ENCODE measurements at places on chromosomes 11 and 22.

GRCh38 chr11:120249279-120250262, 9.6 kb downstream of the POU2F3 start:
- no peak for DNase-seq

GRCh38 chr11:123217897-123218296, 22.8 kb upstream of the CLMP start:
- no peak for DNase-seq

GRCh38 chr22:29074276-29074772, 1.5 kb downstream of the KREMEN1 start:
- DNase-seq, result no peak

- DNase-seq, result no peak
Observed at GRCh38 chr11:77155556-77156130, 27.6 kb downstream of the MYO7A start.

- no peak for DNase-seq
Observed at GRCh38 chr22:48874956-48875355, 952.7 kb downstream of the BRD1 start.

DNA sequence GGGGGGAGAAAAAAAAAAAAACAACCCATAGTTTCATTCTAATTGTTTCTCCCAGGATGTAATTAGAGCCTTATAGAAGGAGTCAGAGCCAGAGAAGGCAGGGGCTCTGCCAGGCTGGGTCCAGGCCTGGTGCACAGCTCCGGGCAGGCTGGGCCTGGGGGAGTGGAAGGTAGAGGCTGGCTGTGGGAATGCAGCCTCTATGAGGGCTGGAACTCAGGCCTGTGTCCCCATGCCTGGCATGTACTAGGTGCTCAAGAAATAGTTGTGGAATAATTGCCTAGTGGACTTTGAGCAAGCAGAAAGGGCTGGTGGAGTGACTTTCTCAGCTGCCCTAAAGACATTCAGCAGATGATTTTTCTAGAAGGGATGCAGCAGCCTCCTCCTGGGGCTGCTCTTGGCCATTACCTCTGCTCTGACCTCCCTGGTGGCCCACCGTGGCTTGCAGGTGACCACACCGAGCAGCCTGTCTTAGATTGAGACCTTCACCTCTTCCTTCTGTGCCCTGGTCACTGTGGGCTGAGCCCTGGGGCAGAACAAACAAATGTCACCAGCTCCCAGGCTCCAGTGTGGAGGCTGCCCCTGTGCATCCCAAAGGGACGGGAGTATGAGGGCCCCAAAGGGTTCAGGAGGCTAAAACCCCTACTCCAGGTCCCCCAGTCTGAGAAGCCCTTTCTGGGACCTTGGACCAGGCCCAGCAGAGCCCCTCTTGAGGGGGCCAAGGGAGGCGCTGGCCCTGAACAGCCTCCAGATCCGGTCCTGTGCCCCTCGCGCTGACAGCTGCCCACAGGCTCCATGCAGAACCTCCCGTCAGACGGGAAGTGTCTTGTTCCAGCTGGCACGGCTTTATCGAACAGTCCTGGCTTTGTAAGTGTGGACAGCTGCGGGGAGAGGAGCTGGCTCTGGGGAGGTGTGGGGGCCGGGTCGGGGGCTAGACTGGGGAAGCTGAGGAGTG, 18.8 kb downstream of the MYEOV start:
- peak; percentile 13 for DNase-seq

GRCh38 chr11:86606836-86607481, 65.5 kb downstream of the ME3 start:
- DNase-seq, result no peak

GRCh38 chr11:123833095-123833494, 26.9 kb upstream of the OR6M1 start:
- DNase-seq, result no peak

GRCh38 chr11:80284946-80285785, 844.3 kb upstream of the TENM4 start:
- no peak for DNase-seq

DNA sequence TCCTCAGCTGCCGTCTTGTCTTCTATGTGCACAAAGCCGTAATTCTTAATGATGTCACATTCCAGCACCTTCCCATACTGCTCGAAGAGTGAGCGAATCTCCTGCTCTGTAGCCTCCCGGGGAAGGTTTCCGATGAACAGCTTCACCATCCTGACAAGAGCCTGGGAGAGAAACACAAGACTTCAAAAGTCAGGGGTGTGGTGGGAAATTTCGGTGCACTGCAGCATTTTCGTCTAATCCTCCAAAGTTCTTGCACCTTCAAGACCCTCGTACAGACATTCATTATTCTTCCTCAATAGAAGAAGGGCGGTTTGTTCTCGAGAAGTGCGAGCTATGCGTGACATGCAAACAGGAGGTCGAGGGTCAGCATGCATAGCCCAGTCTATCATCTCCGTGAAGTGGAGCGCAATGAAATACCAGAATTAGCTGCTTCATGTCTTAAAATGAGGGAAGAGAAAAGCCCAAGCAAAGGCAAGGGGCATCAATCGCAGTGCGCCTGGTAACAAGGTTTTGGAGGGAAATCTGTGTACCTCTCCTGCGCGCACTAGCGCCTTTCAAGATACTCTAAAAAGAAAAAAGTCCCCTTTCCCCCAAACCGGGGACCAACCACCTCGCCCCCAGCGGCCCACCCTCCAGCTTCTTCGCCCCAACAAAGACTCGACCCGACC, 622 bp downstream of the RBM4B start:
- DNase-seq, result no peak

- no peak for DNase-seq
Observed at GRCh38 chr22:48083502-48083901, 1321.1 kb downstream of the TBC1D22A start.

- DNase-seq, result no peak
Observed at GRCh38 chr11:107780136-107780535, 68.3 kb upstream of the SLN start.

GRCh38 chr22:49825944-49826602, 1.6 kb downstream of the BRD1 start:
- no peak for DNase-seq

DNA sequence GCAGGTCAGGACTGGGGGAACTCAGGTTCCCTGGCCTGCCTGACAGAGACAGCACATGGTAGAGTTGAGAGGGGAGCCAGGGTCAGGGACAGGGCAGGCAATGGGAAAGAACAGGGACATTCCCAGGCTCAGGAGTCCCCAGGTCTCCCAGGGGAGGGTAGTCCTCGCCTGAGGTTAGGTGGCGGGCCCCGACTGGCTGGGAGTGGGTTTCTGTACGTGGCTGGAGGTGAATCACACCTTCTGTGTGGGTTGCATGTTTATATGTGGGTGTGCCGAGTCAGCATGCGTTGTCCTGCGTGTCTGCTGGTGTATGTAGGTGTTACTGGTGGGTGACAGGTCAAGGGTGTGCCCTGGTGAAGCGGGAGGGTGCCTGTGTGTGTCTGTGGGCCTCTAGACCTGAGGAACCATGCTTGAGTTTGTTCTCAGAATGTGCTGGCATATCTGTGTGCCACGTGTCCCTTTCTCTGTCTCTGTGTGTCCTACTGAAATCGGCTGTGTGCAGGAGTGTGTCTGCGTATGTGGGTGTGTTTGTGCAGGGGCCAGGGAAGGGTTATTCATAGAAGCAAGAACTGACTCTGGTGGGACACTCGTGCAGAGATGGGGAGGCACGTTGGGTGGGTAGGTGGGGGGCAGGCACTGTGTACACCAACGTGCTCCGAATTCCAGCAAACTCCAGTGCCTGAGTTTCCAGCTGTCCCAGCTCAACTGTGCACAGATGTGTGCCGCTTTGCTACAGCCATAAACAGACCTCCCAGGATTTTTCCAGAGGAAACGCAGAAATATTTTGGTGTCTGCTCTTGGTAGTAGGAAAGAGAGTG, 23.8 kb upstream of the OAF start:
- no peak for DNase-seq

DNA sequence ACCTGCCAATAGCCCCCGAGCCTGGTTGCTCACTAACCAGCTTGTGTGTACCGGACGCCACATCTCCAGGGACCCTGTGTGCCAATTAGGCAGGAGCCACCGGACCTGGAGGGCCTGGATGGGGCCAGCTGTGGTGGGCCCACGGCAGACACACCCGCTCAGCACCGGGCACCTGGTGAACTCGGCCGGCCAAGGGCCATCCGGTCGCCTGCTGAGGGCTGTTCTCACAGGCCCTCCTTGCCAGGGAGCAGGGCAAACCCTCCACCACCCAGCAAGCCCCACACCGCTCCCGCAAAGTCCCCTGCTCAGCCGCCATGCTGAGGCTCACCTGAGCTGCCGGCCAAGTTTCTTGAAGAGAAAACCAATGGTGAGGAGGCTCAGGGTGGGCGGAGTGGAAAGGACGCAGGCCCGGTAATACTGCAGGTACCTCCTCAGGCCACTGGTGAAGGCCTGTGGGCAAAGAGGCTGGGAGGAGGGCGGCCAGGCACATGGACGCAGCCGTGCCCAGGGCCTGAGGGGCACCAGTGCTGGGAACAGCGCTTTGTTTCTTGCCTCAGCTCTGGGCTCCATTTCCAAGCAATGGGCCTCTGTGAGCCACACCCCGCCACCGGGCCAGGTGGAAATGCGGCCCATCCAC, 17.1 kb downstream of the TUBGCP6 start:
- no peak for DNase-seq

DNA sequence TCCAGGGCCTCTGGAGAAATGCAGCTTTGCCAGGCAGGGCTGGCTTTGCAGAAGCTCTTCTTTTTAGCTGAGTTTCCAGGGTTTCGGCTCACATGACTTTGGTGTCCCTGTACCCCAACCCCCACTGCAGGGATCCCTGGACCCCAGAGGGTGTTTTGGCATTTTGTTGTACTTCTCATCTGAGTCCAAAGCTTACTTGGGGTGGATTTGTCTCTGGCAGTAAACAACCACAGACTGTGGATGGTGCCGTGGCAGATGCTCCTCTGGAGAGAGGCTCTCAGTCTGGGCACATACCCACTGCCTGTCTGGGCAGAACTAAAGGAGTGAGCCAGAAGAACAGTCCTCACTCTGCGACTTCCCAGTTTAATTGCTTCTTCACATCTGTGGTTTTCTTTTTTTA, 49.6 kb downstream of the COMMD9 start:
- DNase-seq, result no peak

GRCh38 chr11:26841818-26842473, 120.1 kb upstream of the SLC5A12 start:
- no peak for DNase-seq

- no peak for DNase-seq
Observed at GRCh38 chr22:24681236-24681635, 78.2 kb downstream of the GGT1 start.

DNA sequence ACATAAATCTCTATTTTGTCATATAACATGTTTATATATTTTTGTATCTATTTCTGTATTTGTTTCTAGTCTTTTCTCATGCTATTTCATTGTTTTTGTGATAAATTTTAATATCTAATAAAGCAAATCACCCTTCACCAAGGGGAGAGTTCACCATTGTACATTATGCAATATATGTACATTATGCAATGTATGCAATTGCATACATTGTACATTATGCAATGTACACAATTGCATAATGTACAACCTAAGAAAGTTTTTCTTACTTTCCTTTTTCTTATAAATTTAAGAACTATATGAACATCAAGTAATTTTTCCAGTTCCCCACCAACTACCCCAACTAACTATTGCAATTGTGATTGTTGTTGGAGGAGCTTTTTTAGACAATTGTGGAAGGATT, 44.1 kb upstream of the GLYATL2 start:
- DNase-seq, result no peak

- DNase-seq, result no peak
Observed at GRCh38 chr22:27911330-27911729, 7.7 kb downstream of the PITPNB start.

DNA sequence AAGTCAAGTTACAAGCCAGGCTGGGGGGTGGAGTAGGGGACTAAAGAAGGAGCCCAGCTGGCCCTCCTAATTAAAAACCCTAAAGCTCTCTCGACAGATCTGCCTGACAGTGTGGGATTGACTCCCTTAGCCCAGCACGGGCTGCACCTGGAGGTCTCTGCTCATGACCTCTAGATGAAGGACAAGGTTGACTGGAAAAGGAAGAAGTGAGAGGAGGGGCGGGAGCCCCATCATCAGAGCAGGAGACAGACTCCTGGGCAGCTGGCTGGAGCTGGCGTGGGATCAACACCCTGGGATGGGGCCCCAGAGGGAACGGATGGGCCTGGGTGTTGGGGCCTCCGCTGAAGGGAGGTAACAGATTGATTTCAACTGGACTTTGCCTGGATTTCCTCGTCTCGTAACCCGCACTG, 46.1 kb downstream of the RPUSD4 start:
- no peak for DNase-seq

DNA sequence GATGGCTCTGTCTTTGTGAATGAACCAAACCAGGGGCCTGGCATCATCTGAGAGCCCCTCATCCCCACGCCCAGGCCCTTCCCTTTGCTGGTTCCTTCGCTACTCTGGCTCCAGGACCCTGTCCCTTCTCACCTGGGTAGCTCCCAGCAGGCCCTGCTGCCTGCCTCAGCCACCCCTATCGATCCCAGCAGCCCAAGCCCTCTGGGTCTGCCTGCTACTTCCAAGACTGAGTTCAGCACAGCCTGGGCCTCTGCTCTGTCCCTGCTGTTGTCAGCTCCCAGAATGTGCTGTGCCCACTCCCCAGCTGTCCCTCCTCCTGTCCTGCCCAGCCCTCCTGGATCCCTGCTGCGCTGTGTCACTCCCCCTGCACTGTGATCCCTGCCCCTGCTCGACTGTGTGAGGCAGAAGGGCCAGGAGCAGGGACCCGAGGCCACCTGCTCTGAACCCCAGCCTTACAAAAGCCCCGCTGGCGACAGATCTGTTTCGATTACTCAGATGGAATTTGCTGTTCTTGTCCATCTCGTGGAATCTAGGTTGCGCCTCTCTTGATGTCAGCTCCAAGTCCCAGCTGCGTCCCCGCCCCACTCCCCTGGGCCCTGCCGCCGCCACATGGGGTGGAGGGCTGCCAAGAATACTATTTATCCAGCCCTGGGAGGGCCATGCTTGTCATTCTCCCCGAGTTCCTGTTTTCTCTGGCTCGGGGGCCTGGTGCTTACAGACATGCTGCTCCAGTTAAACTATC, 13.0 kb downstream of the MRPL21 start:
- no peak for DNase-seq

GRCh38 chr11:28730889-28731288, 622.7 kb downstream of the METTL15 start:
- no peak for DNase-seq
